ENCODE measurements at places on chromosomes 1 and 21.

- DNase-seq: no peak
These were observed 91.8 kb upstream of the GJB5 start for GRCh38 chr1:34663031-34663430.

GRCh38 chr1:3274972-3275371 lies 179.5 kb upstream of the ARHGEF16 start:
- no peak for DNase-seq

DNA sequence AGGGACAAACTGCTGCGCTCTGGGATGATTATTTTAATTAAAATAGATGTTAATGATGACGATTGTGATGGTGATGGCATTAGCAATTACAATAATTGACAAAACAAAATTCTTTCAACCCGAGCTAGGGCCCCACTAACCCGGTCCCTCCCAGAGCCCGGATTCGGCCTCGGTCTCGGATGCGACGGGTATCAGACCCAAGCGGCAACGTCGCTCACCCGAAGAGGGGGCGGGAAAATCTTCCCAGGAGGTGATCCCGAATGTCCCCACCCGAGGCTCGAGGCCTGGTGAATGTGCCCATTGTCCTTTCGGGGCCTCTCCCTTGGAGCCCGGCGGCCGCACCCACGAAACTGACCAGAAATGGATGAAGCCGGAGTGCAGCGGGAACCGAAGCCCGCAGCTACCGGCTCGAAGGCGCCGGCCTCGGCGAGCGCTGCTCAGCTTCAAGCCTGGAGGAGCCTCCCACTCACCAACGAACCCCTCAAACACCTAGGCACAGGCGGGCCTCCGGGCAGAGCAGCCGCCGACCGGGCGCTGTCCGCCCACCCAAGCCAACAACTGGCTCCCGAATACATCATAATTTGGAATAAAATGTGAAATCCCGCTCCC lies 1.2 kb downstream of the TAL1 start:
- DNase-seq: no peak

DNA sequence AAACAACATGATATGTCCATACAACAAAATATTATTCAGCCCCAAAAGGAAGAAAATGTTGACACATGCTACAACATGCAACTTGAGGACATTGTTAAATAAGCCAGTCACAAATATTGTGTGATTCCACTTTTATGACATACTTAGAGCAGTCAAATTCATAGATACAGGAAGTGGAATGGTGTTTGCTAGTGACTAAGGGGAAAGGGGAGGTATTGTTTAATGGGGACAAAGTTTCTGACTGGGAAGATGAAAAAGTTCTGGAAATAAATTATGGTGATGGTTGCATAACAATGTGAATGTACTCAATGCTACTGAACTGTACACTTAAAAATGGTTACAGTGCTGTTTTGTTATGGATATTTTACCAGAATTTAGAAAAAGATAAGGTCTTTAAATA lies 77.7 kb downstream of the RHOU start:
- DNase-seq: no peak

DNA sequence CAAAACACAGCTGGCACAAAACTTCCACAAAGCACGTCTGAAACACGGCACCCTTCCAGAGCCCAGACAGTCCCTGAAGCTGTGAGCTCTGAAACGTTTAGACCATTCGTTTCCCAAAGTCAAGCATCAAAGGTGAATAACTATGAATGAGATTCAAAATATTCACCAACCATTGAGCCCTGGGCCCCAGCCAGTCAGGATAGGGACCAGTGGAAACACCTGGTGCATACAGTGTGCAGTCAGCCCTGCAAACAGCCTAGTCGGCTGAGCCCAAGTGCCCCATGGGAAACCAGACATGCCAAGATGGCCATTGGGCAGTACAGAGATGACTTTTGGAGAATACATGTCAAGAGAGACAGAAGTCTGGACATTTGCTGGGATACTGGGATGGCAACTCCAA lies 90.4 kb upstream of the EDN2 start:
- DNase-seq: no peak

DNA sequence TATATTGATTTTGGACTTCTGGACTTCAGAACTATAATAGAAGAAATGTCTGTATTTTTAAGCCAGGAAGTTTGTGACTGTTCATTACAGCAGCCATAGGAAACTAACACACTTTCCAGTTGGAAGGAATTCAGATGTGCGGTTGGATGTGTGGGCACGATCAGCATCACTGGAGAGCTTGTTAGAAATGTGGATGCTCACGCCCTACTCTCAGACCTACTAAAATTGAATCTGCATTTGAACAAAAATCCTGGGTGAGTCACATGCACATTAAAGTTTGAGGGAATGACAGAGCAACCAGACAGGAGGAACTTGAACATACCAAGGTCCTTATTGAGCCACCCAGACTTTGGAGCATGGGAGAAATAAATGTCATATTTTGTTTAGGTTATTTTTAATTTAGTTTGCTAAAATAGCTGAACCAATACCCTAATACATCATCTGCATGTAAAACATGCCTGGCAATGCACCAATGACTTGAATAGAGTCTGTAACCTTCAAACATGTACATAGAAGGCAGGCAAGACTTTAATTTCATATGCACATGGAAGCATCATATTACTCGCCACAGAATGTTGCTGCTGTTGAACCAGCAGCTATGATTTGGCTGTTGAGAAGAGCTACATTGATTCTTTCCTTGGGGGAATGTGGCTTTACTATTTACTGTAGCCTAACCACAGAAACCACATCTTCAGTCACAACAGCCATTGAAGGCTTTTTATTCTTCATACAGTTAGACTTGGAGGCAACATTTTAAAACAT lies 346.2 kb downstream of the BARHL2 start:
- DNase-seq: no peak

GRCh38 chr1:211783266-211783665 lies 47.3 kb downstream of the LPGAT1 start:
- no peak for DNase-seq

DNA sequence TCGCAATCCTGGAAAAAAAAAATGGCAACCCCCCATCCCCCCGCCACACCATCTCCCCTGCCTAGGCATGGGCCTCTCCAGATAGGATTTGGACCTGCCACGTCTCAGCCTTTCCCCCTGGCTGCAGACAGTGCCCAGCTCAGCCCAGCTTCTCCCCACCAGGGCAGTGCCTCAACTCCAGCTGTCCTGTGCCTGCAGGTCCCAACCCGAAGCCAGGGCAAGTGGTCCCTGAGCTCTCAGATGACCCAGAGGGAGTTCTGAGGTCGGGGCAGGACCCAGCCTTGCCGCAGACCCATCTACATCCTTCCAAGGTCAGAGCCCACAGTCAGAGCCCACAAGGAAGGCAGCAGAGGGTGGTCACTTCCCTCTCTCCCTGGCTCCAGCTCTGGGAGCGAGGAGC lies 86.7 kb upstream of the POU3F1 start:
- DNase-seq: no peak

GRCh38 chr1:232635778-232636356 lies 5.9 kb upstream of the SIPA1L2 start:
- peak; percentile 65 for DNase-seq

GRCh38 chr1:98145655-98146054 lies 224.8 kb upstream of the DPYD start:
- DNase-seq: no peak

DNA sequence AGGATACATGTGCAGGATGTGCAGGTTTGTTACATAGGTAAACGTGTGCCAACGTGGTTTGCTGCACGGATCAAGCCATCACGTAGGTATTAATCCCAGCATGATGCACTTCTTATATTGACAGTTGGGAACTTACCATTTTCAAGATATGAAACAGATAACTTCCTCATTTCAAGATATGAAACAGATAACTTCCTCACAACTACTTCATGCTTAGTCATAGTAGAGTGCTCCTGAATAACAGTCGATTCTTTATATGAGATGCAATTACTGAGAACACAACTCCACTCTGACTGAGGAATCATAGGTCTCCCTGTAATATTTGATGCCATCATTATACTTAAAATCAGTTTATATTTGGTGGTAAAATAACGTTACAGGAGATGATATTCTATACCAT lies 1124.3 kb downstream of the AMY1C start:
- no peak for DNase-seq

- DNase-seq: peak; percentile 66
These were observed 19.2 kb upstream of the CDK18 start for GRCh38 chr1:205484985-205485967.

DNA sequence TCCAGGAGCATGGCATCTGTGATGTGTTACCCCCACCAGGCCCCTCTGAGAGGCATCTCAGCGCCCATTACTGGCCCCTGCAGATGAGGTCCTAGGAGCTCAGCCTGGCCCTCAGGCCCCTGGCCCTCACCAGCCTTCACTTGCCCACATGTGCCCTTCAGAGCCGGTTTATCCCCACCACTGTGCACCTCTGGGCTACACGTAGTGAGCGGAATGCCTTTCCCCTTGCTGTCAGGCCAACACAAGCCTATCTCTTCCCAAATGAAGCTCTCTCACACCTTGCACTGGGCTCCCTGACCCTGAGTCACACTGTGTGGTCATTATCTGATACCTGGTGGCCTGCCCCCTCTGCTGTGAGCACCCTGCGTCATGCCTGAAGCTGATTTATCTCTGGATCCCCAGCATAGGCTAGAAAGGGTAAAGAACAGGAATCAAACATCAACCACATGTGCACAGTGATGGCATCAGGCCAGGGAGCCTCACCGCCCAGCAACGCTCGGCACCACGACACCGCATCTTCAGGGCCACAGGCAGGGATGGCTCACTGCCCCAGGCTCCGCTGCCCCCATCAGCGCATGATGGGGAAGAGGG lies 49.1 kb downstream of the GLIS1 start:
- no peak for DNase-seq

DNA sequence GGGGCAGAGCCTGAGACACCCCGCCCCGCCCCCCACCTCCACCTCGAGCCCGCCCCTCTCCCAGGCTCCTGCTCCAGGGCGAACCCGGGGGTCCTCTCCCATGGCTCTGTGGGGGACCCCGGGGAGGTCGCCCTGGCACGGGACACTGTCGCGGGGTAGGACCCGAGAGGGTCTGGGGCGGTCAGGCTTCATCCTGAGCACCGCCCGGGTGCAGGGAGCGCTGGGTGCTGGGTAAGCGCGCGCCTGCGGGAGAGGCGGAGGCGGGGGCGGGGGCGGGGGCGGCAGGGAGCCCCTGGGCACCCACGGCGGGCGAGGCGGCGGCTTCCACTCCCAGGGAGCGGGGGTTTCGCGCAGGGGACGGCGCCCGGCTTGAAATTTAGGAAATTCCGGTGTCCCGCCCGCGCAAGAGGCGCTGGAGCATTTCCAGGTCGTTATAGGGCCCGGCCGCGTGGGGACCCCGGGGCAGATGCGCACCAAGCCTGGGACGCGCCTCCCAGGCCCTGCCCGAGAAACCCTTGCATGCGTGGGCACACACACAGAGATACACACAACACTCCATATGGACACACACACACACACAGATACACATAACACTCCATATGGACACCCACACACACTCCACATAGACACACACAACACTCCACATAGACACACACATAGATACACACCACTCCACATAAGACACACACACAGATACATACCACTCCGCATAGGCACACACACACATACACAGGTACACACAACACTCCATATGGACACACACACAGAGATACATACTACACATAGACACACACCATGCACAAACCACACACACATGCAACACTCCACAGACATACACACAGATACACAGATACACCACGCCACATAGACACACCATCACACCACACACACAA lies 48.7 kb upstream of the SLC19A1 start:
- no peak for DNase-seq

- DNase-seq: no peak
These were observed 409.2 kb upstream of the PLXNA2 start for GRCh38 chr1:208653426-208653825.

DNA sequence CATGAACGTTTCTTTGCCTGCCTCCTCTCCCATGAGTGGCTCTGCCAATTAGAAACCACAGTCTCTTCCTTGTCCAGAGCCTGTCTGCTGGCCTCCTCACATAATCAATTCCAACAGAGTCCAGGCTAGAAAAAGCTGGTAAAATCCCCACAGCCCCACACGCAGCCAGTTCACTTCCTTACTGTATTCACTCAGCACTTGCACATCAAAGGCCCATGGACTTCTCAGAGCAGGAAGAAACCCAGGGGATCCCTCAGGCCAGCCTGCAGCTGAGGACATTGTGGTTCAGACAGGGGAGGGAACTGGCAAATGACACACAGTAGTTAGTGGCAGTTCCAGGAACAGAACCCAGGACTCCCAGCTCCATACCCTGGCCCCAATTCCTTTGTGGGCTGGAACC lies 171.6 kb upstream of the EDN2 start:
- DNase-seq: no peak

DNA sequence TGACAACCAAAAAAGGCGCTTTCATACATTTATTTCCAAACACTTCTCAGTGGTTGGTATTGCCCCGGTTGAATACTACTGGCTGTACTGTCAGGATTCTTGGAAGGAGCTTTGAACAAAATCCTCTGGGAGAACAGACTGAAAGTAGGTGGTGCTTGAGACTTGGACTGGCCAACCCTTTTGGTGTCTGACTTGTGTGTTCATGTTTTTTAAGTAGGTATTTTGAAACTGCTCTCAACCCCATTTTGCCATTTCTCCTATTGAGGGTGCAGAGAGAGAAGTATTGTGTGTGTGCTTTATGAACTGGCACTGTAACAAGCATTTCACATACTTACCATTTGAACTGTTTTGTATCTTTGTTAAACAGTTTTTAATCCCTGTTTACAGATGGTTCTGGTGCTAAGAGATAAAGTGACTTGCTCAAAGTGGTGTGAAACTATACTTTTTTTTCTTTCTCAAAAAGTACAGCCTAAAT lies 21.2 kb downstream of the ARID1A start:
- DNase-seq: peak; percentile 60

GRCh38 chr1:233261206-233261605 lies 34.3 kb downstream of the PCNX2 start:
- no peak for DNase-seq

DNA sequence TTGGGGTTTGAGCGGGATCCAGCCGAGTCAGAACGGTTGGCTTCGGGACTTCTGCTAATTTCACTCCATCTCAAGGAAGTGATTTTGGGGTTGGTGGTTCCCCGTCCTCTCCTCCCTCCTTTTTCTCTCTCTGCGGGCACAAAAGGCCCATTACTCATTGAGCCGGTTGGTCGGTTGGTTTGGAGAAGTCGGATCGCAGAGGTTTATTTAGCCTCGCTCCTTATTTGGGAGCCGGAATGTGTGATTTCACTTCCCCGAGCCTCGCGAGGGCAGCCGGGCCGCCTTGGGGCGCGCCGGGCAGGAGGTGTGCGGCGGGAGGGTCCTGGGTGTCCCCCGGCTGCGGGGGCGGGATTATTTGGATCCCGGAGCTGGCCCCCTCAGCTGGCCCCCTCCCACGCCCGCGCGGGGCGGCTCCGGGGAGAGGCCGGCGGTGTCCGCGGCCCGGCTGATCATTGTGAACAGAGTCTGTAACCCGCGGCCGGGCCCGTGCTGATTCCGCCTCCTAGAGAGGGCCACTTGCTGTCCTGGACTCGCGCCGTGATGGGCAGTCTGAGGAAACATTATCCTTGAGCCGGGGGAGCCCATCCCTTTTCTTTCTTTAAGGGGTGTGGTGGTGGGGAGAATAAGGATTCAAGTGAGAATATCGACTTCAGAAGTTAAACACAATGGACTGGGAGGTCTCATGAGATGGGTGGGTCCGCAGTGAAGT lies 1.2 kb downstream of the MAPKAPK2 start:
- DNase-seq: peak; percentile 83

GRCh38 chr1:22078133-22078532 lies 25.6 kb downstream of the CDC42 start:
- no peak for DNase-seq

- no peak for DNase-seq
These were observed 938.7 kb downstream of the TTLL7 start for GRCh38 chr1:83060221-83060620.

Data from fibroblast of villous mesenchyme (primary cell).